Aorta (tissue), 5 donors: ENCODE measurements at places on chromosomes 4 and X. TPM values are rescaled to one million over a fixed set of nuclear protein-coding genes. Genes with fewer than 3 reads are reported as not detected.

DNA sequence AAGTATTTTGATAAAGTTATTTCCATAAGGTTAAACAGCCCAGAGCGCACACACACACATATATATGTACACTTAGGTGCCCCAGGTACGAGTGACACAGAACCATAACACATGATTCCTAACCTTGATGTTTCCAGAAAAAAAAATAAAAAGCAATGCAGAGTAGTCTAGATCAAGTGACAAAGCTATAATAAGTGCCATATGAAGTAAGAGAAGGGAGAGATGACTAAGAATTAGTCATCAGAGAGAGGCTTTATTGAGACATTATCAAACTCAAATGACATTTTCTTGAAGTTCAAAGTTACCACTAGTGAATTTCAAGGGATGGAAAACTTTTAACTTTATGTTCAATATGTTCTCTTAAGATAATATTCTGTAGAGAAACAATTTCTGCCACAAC, 215.0 kb downstream of the HTR2C start:
- DNase-seq: no peak

DNA sequence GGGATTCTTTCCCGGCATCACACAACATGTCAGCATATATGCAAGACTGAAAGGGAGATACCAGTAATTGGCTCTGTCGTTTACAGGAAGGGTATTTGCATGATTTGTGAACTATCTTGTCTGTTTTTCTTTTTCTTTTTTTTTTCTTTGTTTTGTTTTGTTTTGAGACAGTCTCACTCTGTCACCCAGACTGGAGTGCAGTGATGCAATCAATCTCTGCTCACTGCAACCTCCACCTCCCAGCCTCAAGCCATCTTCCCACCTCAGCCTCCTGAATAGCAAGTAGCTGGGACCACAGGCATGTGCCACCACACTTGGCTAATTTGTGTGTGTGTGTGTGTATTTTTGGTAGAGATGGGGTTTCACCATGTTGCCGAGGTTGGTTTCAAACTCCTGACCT, 262.7 kb upstream of the F9 start:
- DNase-seq: no peak

GRCh38 chr4:154107337-154107736, 318.5 kb upstream of the SFRP2 start:
- DNase-seq: no peak

- no peak for DNase-seq
These were observed 79.4 kb downstream of the PJA1 start for GRCh38 chrX:69085826-69086225.

- no peak for DNase-seq
These were observed 227.8 kb upstream of the SPRY1 start for GRCh38 chr4:123168812-123169211.

DNA sequence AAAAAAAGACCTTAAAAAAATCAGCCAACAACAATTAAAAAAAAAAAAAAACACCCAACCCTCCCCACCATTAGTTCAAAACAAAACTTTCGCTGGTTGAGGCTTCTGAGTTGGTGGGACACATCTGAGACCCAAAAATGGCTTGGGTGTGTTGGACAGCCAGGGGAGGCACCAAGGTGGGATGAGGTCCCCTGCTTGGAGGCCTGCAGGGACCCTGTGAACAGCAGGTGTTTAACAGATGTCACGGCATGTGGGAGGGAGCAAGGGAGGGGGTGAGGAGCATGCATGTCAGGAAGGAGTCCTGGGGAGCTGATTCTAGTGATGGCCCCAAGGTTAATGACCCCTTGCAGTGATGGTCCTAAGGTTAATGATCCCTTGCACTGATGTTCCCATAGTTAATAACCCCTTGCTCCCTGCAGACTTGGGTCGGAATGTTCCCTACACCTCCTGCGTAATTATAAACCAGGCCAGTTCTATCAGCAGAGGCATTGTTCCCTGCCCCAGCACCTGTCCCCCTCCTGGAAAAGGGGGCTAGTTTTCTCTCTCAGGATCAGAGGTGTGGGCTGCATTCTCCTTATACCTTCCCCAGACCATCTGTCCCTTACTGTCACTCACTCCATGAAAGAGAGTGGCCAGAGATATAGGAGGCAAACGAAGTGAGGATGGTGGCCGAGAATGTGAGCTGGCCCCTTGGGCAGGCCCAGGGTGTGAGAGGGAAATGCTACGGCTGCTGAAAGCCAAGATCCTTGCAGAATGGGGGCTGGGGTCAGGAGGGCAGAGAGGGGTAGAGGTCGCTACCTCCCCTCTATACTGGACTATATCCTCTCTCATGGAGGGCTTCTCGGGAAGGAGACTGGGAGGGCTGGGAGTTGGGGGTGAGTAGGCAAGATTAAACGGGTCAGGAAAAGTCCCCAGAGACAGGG, 2.3 kb upstream of the FOXP3 start:
- DNase-seq: no peak

GRCh38 chr4:152735396-152735859, 44.1 kb downstream of the TIGD4 start:
- DNase-seq: no peak

DNA sequence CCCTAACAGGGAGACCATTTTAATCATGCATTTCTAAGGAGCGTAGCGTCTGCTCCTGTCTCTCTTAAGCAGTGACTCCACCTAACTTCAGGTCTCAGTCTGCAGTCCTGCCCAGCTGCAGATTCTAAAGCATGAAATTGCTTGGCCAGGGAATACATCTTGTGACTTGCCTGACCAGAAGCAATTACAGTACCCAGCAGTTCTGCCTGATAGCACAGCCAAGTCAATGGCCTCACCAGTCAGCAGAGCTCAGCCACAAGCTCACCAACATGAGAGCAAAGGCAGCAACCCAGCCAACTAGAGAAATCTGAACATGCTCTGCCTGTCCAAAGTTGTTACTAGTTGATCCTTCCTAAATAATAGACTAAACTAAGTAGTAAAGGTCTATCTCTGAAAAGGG, 2011.9 kb upstream of the PCDH10 start:
- no peak for DNase-seq

DNA sequence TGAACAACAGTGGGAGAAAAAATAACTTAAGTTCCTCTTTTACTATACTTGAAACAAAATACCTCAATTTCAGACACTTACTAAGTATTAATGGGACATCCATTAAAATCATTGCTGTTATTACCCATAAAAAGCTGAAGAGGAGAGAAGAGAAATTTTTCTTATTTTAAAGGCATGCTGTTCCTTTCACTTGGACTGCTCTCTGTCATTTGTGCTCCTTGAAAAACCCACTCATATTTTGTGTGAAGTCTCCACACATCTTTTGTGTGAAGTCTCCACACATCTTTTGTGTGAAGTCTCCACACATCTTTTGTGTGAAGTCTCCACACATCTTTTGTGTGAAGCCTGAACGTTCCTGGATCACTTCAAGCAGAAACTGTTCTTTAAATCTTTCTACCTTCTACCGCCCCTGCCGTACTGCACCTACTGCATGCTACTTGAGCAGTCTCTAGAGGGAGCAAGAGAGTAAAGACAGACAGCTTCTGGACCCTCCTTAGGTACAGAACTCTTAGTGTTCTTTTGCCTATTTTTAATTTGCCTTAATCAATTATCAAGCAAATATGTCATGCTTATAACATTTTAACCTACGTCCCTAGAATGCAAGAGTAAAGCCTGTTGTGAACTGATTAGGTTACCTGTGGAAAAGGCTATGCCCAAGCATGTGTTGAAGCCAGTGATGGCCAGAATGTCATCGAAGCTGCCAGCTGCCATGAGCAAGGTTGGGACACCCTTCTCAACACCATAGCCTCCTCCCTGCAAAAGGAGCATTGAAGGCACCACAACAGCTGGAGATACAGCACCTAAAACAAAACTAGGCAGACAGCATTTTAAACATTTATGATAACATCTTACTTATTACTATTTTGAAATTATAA, 27.1 kb upstream of the SLC9B1 start:
- no peak for DNase-seq

DNA sequence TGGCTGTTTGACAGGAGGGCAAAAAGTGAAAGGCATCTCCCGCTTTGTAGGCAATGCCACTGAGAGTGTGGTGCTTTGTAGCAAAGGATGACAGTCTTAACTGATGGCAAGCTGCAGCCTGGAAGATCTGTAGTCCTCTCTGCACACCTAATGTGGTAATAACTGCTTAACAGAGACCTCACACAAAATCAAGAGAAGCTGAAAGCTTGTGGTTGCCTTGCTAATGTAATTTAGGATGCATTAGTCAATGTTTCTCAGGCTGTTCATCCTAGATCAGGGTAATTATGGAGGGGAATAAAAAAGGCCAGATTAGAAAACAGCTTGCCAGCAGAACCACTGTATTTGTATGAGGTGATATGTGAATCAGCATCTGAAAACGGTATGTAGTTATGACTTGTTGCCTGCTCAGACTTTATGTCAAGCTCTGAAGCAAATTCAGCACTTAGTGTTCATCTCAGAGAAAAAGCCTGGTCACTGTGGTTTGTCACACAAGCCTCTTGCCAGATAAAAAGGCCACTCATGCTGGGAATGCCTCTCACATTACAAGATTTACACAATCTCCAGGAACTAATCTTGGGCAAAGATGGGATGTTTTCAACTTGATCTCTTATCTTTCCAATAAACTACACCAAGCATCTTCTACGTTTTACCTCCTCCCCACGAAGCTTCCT, 130.8 kb downstream of the ENOX2 start:
- no peak for DNase-seq

DNA sequence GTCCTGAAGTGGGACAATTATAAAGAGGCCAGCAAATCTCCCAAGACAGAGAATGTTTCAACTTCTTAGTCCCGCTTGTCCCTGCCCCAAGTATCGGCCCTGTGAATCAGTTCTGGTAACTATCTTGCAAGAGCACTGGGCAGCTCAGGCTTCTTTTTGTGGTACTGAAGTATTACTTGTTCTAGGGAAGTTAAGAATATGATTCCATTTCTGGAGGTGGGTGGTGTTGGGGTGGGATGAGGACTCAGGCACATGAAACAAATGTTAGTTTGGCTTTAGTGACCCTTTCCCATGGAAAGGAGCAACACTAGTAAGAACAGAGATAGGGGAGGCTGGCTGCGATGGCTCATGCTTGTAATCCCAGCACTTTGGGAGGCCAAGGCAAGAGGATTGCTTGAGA, 28.9 kb downstream of the HOPX start:
- DNase-seq: no peak

GRCh38 chr4:16092682-16093319, 9.0 kb upstream of the PROM1 start:
- no peak for DNase-seq

- DNase-seq: no peak
These were observed 105.8 kb upstream of the EGFL6 start for GRCh38 chrX:13463608-13464007.

DNA sequence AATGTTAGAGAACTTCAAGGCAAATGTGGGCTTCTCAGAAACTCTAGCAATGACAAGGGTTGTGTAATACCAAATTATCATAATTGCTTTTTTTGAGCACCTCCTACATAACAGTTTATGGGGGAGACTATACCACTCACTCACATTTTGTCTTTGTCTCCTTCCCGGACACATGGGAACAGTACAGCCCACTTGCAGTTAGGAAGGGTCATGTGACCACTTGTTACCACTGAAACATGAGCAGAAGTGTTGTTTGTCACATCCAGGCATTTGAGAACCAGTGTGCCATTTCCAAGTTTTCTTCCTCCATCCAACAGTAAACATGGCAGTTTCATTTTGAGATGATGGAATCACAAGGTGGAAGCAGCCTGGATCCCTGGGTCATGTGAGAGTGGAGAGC, 6.9 kb downstream of the MAGEA11 start:
- no peak for DNase-seq

GRCh38 chrX:147981038-147981752, at the start of gene FMR1NB:
TSS of gene FMR1NB (plus strand) at chrX:147981337. CDS start at chrX:147981403, 66 bp downstream.
- no peak for DNase-seq

GRCh38 chrX:576904-577560, 53.6 kb upstream of the SHOX start:
- DNase-seq: no peak

DNA sequence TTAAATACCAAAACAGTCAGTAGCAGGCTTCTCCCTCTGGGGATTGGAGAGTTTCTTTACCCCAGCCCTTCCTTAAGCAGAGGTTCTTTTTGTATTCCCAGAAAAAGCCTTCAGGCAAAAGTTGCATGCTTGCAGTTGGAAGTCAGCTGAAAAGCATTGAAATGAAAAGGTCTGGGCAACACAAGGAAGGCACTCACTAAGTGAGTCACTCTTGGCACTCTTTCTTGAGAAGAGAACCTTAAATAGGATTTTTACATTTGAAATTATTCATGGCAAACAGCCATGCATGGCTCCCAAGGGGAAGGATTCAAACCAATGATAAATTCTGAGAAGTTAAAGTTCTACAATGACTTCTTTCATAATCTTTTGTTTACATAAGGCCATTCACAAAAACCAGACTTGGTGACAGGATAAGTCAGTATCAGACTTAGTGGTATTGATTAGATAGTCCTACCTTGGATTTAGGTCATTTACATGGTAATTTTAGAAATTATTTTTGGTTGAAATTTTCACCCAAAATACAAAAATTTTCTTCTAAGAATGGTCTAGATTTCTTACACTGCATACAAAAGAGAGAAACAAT, 2068.9 kb downstream of the PCDH7 start:
- no peak for DNase-seq

- DNase-seq: no peak
These were observed 239.0 kb upstream of the GIMD1 start for GRCh38 chr4:106607558-106607957.

GRCh38 chr4:15706646-15707362, 3.9 kb downstream of the BST1 start:
- DNase-seq: no peak

GRCh38 chrX:96764864-96765263, 80.2 kb downstream of the DIAPH2 start:
- no peak for DNase-seq

- DNase-seq: no peak
These were observed 10.0 kb upstream of the APELA start for GRCh38 chr4:164866817-164867490.

DNA sequence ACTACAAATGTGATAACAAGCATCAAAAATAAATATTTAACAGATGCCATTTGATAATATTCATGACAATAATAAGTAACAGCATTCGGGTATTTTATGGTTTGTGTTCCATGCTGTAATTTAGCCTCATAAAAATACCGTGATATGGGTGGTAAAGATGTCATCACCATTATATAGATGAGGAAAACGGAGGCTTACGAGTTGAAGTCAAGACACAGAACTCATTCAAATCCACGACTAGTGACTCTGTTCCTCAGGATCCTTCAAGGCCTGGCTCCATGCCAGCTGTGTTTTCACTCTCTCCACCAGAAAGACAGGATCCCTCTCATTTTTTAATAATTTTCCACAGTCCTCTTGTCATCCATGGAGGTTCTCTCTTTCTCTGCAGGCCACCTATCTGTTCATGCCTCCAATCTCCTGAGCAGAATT, 94.5 kb downstream of the APBB2 start:
- no peak for DNase-seq

GRCh38 chrX:97524997-97525396, 641.3 kb downstream of the RPA4 start:
- no peak for DNase-seq

The ADAM29 gene
- total RNA-seq: not detected

The SCML1 gene
- total RNA-seq: 13.0 TPM

The TMEM144 gene
- 18.9 TPM for total RNA-seq

The DGKK gene
- total RNA-seq: not detected

The USP17L11 gene
- total RNA-seq: not detected

The ANXA10 gene
- total RNA-seq: not detected

The SMIM31 gene
- total RNA-seq: not detected

The IL13RA2 gene
- total RNA-seq: 7.3 TPM

The MAGEA10 gene
- not detected for total RNA-seq

The ART3 gene
- total RNA-seq: 0.68 TPM

The MAGEB2 gene
- not detected for total RNA-seq

The NUDT10 gene
- total RNA-seq: 2.7 TPM

The SMIM10L2A gene
- total RNA-seq: 0.42 TPM

The GABRE gene
- 41.9 TPM for total RNA-seq

The SUPT20HL2 gene
- total RNA-seq: not detected

The ANOS1 gene
- total RNA-seq: 12.1 TPM
